ENCODE measurements at places on chromosomes 11 and 22.

DNA sequence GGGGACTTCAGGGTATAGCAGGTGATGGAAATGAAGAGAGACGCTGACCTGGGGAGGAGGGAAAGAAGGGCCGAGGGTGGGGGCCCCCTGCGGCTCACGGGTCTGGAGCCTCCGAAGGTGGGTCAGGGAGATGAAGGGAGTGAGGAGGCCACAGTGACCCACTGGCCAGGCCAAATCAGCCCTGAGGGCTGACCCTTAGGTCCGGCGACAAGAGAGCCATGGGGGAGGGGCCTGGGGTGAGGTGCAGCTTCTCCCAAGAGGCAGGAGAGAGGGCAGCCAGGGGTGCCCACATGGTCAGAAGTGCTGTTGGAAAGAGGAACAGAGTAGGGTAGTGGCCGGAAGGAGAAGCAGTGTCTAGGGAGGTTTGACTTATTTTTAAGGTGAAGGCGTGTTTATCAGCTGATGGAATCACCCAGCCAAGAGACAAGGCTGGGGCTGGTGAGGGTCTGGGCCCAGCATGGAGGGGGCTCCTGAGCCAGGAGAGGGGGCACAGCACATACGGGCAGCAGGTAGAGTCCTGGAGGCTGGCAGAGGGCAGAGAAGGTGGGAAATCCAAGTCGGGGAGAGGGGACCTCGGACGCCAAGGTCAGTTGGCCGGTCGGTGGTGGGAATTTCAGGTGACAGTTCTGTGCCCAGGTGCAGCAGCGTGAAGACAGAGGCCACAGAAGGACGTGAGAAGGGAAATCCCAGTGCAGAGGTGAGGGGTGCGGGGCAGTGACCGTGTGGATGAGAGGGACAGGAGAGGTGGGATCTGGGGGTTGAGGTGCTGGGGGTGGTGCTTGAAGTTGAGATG, 49.0 kb downstream of the LINC01488 start:
- no peak for DNase-seq

DNA sequence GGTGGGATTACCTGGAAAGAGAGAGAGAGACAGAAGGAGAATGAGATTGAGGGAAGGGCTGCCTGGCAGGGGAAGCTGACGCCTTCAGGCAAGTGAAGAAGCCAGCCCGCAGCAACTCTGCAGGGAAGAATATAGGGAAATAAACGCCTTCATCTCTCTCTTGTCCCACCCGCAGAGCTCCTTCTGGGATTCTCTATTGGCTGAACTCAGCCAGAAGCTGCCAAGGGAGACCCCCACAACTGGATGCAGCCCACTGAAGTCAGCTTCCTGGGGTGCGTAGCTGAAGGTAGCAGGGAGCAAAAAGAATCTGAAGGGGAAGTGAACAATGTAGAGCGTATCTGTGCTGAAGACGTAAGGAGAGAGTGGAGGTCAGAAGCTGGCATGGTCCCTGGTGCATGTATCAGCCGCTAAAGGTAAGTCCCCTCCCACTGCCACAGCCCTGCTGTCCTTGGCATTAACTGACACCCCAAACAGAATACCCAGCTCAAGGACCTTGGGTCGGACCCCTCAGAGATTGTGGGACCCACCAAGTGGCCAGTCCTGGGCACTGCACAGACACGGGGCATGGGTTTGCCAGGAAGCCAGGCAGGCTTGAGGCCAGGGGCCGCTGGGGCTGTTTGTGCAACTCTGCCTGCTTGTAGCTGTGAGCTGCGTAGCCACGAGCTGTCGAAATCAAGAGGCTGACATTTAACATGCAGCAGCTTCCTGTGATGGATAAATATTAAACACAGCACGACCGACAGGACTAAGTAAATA, 469.9 kb downstream of the MN1 start:
- DNase-seq, result no peak

GRCh38 chr11:74691755-74692154, 39.5 kb downstream of the CHRDL2 start:
- no peak for DNase-seq

GRCh38 chr11:86091086-86091485, 22.2 kb upstream of the PICALM start:
- DNase-seq, result no peak

DNA sequence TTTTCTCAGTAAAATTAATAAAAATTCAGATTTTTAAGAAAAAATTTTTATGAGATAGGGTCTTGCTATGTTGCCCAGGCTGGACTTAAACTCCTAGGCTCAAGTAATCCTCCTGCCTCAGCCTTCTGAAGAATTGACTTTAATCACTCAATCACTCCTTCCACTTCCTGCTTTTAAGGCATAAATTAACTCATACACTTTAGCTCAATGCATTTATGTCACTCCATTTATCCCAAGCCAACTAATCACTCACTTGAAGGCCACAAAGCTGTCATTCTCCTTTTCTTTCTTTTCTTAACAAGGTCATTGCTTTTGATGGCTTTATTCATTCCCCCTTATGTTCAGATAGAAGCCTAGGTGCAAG, 877 bp downstream of the ALG9 start:
- DNase-seq, result no peak
